Stimulated activated CD4-positive, alpha-beta T cell treated with anti-CD3 and anti-CD28 coated beads, Interleukin-4, amount 100 ng/mL, for 48 hours (primary cell): ENCODE measurements at places on chromosomes 16 and 17.

GRCh38 chr17:46194393-46195216, 1.4 kb upstream of the KANSL1 start:
- peak; percentile 39 for DNase-seq

- DNase-seq = no peak
Observed at GRCh38 chr16:4097826-4098240, 18.4 kb downstream of the ADCY9 start.

DNA sequence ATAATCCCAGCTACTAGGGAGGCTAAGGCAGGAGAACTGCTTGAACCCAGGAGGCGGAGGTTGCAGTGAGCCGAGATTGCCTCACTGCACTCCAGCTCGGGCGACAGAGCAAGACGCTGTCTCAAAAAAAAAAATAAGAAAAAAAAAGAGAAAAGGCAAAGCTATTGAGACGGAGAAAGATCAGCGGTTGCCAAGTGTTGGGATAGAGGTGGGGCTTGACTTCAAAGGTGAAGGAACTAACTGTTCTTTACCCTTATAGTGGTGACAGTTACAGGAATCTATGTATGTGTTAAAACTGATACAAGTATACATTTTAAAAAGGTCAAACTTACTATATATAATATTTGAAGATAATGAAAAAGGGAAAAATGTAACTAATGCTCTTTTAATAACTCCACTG, 22.5 kb downstream of the AKAP10 start:
- DNase-seq = no peak

GRCh38 chr17:21194226-21194625, 19.7 kb downstream of the TMEM11 start:
- DNase-seq = no peak

DNA sequence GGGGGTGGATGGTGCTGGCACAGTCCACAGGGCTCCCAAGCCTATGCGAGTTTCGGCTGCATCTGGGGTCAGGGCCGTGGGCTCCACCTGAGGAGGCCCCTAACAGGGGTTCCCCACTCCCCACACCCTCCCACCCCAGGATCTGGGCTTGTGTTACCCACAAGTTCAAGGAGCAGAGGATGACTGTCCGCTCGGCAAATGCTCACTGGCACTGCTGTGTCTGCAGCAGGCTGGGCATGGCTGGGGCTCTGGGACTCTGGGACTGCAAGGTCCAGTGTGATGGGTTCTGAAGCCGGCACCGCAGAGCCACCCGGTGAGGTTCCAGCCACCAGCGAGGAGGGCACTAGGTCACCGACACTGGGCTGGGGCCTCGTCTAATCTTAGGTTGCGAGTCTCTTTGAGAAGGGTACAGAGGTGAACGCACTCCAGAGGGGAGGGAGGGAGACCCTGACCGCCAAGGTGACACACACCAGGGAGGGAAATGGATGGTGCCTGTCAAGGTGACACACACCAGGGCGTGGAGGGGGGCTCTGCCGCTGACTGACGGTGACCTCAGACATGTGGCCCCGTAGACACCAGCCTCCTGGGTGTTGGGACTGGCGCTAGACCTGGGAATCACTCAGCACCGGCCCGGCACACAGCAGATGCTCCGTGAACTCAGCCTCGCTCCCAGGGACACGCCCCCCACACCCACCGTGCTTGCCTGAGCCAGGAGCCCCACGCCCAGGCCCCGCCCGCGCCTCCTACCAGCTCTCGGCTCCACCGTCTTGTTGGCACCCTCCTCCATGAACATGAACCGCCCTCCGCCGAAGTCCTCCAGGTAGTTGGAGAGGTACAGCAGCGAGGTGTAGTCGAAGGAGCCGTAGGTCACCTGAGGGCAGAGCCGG, 20.5 kb upstream of the HEXD start:
- DNase-seq = no peak

DNA sequence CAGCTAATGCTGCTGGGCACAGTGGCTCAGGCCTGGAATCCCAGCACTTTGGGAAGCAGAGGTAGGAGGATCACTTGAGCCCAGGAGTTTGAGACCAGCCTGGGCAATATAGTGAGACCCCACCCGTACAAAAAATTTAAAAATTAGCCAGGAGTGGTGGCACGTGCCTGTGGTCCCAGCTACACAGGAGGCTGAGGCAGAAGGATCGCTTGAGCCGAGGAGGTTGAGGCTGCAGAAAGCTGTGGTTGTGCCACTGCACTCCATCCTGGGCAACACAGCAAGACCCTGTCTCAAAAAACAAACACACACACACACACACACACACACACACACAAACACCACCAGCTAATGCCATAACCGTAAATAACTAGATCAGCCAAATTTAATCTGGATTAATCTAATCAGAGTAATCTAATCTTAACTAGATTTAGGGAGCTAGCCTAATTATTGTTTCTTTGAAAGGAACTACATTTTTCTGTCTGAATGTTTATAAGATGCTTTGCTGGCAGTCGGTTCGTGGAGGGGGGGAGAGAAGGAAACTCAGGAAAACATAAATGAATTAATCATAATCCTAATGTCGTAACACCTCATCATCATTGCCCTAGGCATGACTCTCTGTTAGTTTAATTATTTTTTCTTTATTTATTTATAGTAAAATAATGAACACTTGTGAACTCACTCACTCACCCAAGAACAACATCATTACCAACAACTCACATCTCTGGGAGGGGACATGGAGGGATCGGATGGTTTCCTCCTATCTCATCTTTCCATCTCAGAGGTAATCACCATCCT, 12.5 kb upstream of the RBBP6 start:
- no peak for DNase-seq

- DNase-seq = no peak
Observed at GRCh38 chr16:82260212-82260795, 90.3 kb upstream of the MPHOSPH6 start.

- DNase-seq = no peak
Observed at GRCh38 chr16:70378869-70379493, 32.3 kb downstream of the DDX19A start.

- no peak for DNase-seq
Observed at GRCh38 chr16:29875206-29875605, 12.2 kb upstream of the CDIPT start.

- DNase-seq = peak; percentile 50
Observed at GRCh38 chr17:44354582-44355561, 8.8 kb downstream of the FAM171A2 start.

DNA sequence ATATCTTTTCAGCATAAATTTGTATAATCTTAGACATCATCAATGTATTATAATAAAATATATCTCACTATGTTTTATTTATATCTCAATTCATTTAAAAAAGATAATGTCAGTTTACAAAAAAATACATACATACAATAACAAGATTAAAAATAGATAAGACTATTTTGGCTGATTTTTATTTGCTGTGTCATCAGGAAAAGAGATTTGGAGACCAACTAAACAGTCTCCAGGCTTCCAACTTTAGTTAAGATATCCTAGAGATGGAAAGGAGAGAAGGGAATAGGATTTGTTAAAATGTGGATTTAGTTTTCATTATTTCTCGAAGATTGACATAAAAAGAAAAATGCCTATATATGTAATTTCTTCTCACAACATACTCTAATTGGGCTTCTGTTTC, 433.8 kb upstream of the TOM1L1 start:
- DNase-seq = no peak

DNA sequence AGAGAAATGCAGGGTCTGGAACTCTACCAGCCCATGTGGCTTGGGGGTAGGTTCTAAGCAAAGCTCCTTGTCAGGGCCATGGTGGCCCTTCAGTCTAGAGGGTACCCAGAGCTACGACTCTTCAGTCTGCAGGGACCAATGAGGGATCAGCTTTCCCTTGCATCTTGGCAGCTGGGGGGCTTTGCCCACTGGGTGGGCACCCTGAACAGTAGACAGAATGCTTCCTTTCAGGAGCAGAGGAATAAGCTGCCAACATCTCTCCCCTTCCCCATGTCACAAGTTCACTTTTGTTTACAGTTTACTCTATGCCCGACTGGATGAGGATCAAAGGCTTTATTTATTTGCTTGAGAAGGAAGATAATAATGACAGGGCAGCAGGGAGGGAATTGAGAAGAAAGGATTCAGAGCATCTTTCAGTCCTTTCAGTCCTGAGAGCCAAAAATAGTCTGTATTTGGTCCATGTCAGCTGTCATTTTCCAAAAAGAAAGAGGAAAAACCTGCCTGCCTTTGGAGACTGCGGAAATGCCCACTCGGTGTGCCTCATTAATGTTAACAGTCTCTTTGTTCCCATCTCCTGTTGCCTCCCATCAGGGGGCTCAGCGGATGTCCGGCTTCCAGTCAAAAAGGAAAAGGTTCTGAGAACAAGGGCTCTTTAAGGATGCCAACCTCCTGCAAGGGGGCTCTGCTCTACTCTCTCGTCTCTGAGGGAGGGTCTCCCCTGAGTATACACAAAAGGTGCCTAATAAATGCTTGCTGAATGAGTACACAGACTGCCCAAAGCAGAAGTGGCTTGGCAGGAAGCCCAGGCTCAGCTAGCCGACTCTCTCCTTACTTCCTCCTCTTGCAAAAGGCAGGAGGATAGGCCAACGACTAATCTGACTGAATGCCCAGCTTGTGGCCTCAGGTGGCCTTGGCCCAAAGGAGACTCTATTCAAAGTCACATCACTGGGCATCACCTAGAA, 17.1 kb downstream of the TRAF4 start:
- no peak for DNase-seq

DNA sequence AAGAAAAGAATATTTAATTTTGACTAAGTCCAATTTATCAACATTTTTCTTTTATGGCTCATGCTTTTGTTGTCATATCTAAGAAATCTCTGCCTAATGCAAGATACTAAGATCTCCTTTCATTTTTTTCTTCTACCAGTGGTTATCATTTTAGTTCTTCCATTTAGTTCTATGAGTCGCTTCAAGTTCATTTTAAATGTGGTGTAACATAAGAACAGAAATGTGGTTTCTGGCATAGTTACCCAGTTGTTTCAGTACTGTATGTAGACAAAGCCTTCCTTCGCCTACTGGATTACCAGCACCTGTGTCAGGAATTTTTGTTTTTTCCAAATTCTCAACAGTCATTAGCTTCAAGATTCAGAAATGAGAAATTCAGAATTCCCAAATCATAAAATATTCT, 175.7 kb downstream of the PARN start:
- DNase-seq = no peak

GRCh38 chr16:80663078-80663477, 122.3 kb downstream of the DYNLRB2 start:
- DNase-seq = no peak

DNA sequence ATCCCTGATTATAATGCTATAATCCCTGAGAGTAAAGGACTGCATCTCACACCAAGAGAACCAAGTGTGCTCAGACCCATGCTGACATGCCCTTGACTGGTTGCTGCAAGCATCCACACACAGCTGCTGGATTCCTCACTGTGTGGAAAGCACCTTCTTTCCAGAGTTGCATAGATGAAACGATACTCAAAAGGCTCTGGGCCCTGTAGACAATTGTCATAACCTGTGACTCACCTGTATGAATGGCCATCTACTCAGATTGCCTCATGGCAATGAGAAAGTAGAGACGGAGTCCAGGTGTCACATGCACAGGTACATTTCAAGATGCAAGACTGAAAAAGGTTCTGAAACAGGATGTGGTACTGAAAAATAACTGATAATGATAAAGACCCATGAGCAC, 58.1 kb downstream of the MPHOSPH6 start:
- no peak for DNase-seq

GRCh38 chr16:84247331-84247730, 7.5 kb upstream of the KCNG4 start:
- DNase-seq = no peak

- no peak for DNase-seq
Observed at GRCh38 chr17:49633250-49633649, 44.6 kb downstream of the SPOP start.

DNA sequence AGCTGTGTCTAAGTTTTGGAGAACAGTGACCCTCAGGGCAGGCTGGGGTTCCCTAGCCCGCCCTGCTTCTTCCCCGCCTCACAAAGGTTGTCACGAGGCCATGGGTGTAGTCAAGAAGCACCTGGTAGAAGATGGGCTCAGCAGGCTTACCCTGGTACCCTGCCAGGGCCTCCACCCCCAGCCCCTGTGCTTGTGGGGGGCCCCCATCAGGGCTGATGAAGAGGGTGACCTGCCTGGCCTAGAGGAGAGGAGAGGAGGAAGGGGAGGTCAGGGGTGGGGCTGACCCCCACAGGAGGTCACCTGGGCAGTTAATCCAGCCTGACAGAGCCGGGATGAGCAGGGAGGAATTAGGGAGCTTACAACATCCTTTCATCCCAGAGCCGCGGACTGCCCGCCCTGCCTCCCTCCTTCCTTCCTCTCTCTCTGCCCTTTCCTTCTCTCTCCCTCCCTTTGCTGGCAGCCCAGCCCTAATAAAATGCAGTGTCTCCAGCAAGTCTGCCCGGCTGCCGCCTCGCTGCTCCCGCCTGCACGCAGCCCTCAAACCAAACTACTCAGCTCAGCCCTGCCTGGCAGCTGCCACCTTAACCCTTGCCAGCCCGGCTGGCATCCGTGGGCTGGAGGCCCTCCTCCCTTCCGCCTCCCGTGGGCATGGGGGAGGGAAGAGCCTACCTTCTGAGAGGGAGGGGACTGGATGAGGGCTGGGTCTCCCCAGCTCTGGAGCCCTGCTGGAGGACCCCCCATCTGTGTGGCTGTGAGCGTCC, 7.2 kb downstream of the DLX3 start:
- DNase-seq = no peak

GRCh38 chr17:80978499-80979497, 12.8 kb upstream of the CHMP6 start:
- DNase-seq = no peak

DNA sequence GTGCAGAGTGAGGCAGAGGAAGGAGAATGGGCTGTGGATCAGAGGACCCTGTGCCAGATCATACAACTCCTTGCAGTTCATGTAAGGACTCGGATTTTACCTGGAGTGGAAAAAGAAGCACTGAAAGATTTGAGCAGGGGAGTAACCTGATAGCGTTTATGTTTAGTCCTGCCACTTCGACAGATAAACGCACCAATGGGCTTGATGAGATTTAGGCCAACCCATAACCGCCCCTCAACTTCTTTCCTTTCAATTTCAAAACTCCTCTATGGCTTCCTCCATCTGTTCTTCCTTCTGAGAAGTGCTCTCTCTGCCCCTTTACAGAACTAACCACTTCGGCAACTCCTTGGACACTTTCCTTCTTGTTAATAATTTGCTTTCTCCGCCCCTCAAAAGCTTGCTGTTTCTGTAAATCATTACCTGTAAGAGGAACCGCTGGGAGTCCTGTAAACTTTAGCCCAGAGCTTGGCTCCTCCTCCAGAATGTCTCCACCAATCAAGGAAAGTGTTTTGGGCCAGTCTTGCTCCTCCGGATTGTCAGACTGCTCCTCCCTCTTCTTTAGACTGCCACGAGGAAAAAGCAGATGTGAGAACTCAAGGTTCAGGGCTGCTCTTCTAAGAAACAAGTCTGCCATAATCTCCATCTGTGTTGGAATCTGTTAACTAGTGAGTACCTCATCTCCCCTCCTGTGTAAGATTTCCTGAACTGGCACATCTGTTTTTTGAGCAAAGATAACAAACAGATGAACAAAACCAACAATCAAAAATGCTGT, at the start of gene ACSM3:
Gene ACSM3 (plus strand): TSS at position 554 of the 772 bp plus-strand sequence. CDS start 6,021 bp downstream, outside the sequence.
- peak; percentile 44 for DNase-seq

DNA sequence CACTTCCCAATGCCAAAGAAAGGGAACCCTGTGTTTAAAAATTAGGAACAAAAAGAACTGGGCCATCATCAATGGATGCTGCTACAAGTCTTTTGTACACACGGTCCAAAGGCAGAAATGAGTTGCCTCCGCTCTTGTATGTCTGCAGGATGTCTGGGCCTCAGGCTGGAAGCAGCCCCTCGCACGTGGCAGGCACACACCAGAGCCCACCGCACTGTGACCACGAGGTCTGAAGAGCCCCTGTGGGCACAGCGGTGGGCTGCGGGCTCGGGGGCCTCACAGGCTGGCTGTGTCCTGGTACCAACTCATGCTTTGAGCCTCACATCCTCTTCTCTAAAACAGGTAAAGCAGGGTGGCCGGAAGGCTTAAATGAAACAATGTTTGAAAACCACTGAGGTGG, 309.3 kb downstream of the C16orf95 start:
- no peak for DNase-seq

GRCh38 chr17:46971647-46972300, 7.3 kb downstream of the RPRML start:
- DNase-seq = no peak
